ENCODE measurements at places on chromosomes 5 and 9. TPM values are rescaled to one million over a fixed set of nuclear protein-coding genes. Genes with fewer than 3 reads are reported as not detected.

DNA sequence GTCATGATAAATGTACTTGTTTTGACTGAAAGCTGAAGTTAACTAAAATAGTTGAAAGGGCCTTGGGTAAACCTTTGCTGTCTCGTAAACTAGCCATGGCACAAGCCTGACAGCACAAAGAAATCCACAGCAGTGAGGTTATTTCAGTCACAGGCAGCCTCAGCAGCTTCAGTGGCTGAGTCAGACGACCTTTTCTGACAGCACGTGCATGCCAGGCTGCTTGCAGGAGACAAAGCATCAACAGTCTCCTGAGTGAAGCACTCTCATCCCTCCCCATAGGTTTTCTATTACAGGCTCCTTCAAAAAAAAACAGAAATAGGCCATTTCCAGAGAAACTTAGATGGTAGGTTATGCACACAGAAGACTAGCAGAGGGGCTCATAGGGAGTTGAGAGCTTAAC lies 34.6 kb downstream of the OXCT1 start:
- peak; percentile 36 for DNase-seq

DNA sequence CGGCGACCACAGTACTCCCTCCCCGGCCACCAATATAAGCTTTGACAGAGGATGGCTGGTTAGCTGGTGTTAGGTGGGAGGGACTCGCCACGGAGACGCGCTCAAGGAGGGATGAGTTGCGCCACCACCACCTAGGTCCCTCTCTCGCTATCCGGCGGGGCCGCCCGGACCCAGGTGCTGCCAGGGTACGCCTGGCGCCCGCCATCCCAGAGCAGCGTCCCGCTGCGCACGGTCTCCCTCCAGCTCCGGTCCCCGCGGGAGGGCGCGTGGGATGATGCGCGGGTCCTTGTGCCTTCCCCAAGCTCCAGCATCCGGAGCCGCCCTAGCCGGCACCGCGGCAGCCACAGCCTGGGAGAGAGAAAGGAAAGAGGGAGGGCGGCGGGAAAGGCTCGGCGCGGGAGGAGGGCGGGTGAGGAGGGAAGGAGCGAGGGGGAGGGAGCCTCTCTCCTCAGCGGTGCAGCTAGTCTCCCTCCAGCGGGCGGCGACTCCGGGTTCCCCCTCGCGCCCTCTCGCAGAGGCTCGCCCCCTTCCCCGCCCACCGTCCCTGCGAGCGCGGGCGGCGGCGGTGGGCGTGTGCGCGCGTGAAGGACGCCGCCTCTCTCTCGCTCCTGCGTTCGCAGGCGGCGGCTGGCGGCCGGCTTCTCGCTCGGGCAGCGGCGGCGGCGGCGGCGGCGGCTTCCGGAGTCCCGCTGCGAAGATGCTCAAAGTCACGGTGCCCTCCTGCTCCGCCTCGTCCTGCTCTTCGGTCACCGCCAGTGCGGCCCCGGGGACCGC lies at the start of gene CAMK4:
CAMK4 (plus strand) TSS at position 598 of the 774 bp plus-strand sequence; CDS start at position 698, 100 bp downstream.
- peak; percentile 47 for DNase-seq

DNA sequence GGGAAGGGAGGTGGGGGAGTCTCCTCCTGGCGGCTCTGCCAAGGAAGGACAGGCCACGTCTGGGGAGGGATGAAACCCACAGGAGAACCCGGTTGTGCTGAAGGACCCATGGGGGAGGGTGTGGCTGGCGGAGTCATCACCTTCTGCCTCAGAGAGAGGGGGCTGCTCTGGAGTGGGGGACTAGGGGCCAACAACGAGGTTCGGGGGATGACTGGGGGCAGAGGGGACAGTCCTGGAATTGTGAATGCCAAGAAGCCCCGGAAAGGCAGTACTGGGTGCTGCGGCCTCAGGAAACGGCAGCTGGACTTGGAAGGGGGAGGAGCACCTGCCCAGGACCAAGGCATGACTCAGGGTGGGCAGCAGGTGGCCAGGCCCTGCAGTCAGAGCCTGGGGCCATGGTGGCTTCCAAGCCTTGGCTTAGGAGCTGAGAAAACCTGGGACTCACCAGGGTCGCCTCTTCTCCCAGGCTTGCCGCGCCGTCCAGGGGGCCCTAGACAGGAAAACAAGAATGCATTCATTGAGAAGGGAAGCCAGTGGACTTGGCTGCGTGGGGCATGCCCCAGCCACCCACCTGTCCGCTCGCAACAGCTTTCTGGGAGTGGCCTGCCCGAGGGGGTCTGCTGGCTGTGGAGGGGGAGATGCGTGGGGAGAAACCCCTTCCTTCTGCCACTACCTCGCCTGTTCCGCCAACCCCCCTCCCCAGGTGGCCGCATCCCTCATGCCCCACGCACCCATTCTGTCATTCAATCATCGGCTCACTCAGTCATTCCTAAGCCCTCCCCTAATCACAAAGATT lies 74.0 kb upstream of the PHYKPL start:
- no peak for DNase-seq

DNA sequence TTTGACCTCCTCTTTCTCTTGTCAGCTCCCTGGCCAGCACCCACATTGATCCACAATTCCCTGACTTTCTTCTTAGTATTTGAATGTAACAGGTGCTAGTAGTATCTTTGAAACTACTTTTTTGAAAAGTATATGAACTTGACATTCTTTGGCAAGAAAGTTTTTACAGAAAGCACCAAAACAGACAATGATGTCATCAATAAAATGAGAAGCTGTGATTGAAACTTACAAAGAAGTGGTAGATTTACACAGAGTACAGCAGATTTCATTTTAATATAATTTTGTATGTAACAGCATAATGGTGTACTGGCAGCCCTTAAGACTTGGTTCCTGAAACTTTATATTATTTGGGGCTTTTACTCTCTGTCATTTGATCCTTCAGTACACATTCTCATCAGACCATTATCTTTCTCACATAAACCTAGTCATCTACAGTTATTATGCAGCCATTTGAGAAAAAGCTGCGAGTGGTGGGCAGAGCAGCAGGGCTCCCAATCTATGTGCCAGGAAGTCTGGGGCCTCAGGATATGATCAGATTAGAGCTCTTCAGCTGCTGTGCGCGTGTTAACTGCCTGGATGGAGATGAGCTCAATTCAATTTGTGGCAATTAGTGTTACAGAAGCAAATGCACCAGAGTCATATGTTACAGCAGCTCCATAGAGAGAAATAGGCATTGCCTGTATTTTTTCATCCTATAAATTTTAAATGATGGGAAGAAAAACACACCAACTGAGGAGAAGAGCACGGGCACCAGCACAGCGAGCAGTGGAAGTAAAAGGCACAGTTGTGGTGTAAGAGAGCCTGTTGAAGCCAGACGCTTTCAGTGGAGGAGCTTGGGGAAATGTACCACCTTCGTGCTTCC lies 126.1 kb downstream of the STARD4 start:
- DNase-seq, result no peak

DNA sequence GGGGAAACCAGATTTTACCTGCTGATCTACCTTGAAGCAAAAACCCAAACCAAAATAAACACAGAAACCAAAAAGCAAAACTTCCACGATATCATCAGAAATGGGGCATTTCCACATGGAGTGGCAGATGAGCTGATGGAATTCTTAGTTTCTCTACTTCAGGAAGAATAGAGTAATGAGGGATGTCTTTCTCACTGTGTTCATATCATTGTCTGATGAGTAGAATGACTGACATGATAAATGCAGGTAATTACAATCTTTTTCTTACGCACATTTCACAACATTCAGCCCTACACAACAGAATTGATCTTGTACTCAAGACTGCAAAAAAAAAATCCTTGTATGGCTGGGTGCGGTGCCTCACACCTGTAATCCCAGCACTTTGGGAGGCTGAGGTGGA lies 23.2 kb upstream of the ANKH start:
- DNase-seq, result no peak

DNA sequence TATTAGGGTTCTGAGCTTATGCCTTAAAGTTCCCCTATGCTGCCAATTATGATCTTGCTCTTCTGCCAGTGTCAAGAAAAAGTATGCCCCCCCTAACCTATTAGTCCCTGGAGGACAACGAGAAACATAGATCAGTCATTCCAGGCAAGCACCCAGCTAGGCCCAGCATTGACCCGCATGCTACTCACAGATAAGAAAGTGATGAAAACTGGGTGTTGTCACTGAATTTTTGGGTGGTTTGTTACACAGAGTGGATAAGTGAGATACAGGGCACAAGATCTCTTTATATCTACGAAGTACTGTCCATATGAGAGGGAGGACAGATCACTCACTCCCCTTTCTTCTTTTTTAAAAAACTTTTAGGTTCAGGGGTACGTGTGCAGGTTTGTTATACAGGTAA lies 6.4 kb upstream of the TEX48 start:
- no peak for DNase-seq

DNA sequence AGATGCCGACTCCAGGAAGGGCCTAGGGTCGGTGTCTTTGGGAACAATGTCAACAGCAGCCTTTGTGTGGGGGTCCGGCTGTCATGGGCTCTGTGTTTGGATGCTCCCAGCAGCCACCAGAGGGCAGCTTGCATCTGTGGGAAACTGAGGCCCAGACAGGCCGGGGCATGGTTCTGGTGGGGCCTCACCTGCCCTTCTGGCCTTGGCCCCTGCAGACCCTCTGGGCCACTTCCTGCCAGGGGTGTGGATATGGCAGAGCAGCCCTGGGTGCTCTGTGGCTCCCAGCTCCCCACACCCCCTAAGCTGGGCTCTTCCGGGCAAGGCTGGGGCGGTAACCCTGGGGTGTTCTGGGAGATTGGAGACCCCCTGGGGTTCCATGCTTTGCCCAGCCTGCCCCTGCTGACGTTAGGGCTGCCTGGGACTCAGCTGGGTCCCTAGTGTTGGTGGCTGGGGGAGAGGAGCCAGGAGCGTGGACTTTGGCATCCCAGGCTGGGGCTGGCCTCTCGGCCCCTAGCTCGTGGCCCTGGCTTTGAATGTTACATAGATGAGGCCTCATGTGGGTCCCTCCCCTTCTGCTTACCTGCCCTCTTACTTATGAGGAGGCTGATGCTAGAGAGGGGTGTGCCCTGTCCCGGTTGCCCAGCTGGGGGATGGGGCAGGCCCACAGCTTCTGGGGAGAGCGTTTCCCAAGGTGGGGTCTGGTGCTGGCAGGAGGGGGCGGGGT lies 38.3 kb downstream of the RXRA start:
- no peak for DNase-seq

DNA sequence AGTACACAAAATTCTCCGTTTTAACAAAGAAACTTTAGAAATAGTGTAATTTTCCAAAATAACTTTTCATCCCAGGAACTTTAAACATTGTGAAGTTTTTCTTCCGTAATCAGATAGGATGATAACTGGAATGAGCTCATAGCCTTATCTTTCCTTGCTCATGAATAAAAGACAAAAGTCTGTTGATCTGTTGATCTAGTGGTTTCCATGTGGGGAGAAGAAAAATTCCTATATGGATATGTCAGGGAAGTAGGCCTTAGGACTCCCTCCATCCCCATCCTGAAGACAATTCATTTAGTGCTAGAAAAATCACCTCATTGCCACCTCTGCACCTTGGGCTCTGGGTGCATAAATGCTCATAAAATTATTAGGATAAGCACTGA lies 266.6 kb downstream of the SMARCA2 start:
- DNase-seq, result no peak

DNA sequence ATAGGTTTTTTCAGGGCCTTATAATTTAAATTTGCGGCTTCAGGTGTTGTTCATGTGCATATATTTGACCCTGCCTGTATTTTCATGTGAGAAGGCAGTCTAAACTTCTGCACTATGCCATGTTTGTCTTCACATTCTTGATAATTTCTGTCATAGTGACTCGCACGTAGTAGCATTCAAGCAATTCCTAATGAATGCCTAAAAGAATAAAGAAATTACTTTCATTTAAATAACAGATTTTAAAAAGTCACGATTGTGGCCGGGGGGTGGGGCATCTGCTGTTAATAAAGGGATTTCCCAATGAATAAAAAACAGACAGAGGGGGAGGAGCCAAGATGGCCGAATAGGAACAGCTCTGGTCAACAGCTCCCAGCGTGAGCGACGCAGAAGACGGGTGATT lies 318.0 kb downstream of the ADAMTS6 start:
- no peak for DNase-seq

- DNase-seq, result no peak
Observed at GRCh38 chr5:169050636-169051035, 250.3 kb downstream of the SLIT3 start.

GRCh38 chr5:171736976-171737891 lies 48.4 kb upstream of the SMIM23 start:
- DNase-seq, result no peak

DNA sequence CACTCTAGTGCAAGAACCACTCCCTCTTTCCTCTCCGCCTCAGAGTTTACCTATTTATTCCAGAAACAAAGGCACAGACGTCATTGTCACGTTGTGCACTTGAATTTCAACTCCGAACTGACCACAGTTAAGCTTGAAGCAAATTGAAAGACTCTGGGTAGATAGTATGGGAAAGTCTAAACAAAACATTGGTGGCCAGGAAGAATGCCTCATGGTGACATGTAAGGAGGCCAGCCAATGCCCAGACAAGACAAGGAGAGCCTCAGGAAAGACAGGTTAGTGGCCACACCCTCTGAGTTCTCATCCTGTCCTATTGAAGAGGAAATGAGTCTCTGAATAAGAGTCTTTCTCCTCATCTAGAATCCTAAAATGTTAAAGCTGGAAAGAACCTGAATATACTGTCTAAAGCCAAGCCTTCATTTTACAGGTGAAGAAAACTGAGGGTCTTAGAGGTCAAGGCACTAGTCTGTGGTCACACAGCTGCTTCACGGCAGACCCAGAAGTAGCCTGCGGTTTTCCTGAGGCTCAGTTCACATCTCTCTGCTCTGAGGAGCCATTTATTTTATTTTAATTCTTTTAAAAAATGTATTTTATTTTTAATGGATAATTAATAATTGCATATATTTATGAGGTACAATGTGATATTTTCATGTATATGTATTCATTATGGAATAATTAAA lies 30.2 kb downstream of the ZFAND5 start:
- no peak for DNase-seq

DNA sequence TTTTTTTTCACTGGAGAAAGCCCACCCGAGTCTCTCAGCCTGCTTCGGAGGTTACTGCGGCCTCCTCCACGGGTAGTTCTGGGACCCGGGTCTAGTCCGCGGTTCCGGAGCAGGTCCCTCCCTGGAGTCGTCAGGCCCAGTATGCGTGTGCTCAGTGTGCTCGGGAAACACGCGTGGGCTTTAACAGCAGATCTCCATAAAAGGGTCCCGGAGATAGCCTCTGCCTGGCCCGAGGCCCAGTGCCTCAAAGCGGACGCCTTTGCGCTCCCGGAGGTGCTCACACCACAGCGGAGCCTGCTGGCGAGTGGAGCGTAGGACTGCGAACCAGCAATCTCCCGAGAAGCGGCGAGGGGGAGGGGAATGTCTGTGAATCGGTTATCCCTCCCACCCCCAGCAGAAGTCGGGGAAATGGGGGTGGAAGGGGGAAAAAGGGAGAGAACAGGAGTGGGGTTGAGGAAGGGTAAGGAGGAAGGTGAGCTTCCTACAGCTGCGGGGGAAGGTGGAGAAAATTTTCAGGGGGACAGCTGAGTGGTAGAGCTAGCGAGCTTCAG lies 28.7 kb downstream of the CDKN2A start:
- no peak for DNase-seq

PCDHA4 gene
- 8.0 TPM for total RNA-seq

ANKRD31 gene
- 0.17 TPM for total RNA-seq

NR5A1 gene
- total RNA-seq, result 0.37 TPM

NR2F1 gene
- total RNA-seq, result 162 TPM

HNRNPAB gene
- total RNA-seq, result 110 TPM

CBY3 gene
- total RNA-seq, result not detected
